A673 (cell line): ENCODE measurements at places on chromosomes 7 and 10.

DNA sequence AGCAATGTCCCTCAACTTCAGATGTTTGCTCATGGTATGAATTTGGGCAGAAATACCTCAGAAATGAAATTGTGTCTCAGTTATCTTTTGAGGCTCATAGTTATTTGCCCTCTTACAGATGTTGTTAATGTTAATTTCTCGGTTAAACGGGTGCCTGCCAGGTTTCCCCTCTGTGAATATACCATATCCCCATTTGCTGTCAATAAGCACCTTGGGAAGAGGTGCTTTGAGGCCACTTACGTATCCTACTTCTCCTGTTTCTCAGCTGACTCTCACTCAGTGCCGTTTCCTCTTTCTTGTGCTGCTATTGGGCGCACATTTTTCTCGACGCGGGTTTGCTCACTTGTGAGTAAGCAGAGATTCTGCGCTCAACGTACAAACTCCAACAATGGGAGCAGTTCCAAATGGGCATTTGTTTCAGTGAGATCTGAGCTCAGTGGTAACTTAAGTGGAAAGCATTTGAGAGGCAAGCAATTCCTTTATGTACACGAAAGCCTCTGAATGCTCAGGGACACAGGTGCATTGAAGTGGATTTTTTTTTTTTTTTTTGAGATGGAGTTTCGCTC, 34.8 kb upstream of the JAKMIP3 start:
- no peak for DNase-seq

GRCh38 chr7:102953406-102953805, 40.6 kb downstream of the LRRC17 start:
- DNase-seq = no peak

DNA sequence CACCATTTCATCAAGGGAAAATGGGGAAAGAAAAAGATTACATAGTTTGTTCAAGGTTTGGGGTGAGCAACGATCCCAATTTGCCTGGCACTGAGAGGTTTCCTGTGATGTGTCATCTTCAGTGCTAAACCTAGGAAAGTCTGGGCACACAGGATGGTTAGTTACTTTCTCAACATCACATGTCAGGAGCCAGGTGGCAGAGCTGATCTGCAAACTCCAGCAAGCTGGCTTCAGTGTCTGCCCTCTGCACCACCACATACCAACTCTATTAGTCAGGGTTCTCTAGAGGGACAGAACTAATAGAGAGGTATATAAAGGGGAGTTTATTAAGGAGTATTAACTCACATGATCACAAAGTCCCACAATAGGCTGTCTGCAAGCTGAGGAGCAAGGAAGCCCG, 11.3 kb downstream of the ADAM12 start:
- no peak for DNase-seq

DNA sequence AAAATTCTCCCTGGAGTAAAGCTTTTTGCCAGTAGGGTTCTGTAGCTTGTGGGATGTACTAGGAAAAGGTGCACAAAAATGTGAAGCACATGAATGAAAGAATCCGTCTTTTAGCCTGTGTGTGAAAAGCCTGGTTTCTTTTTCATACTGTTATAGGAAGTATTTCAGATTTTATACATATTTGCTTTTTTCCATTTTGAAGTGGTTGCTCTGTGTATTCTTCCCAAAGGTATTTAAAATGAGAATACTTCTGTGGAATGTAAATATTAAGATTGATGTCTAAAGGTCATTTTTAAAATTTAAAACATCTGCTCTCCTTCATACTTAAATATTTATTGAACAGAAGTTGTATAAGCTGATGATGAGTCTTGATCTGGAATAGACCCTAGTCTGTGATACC, 96.8 kb downstream of the CDK14 start:
- DNase-seq = no peak

- DNase-seq = peak; percentile 54
These were observed 124.5 kb downstream of the TMEM168 start for GRCh38 chr7:112665709-112666108.

DNA sequence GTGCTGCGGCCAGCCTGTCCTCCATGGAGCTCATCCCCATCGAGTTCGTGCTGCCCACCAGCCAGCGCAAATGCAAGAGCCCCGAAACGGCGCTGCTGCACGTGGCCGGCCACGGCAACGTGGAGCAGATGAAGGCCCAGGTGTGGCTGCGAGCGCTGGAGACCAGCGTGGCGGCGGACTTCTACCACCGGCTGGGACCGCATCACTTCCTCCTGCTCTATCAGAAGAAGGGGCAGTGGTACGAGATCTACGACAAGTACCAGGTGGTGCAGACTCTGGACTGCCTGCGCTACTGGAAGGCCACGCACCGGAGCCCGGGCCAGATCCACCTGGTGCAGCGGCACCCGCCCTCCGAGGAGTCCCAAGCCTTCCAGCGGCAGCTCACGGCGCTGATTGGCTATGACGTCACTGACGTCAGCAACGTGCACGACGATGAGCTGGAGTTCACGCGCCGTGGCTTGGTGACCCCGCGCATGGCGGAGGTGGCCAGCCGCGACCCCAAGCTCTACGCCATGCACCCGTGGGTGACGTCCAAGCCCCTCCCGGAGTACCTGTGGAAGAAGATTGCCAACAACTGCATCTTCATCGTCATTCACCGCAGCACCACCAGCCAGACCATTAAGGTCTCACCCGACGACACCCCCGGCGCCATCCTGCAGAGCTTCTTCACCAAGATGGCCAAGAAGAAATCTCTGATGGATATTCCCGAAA, 2.7 kb downstream of the PIK3CG start:
- no peak for DNase-seq

GRCh38 chr10:112379635-112380296, 5.8 kb downstream of the ACSL5 start:
- DNase-seq = no peak

- no peak for DNase-seq
These were observed 5.8 kb downstream of the TMEM184A start for GRCh38 chr7:1550005-1550845.

DNA sequence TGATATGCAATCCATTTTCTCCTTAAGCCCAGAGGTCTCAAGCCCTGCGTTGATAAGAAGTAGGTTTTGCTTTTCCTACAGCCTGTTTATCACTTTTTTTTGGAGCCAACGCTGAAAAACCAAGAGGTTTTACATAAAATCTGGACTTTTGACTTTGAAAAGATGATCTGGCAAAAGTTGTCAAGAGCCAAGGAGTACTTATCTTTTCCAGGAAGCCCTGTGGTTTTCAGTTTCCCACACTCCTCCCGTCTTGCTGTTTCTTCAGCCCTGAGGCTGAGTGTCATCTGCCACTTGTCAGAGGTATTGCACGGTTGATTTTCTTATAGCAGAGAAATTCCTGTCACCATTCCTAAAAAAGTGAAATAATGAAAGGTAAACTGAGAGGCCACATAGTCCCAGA, 108.7 kb downstream of the TYW1 start:
- DNase-seq = no peak

DNA sequence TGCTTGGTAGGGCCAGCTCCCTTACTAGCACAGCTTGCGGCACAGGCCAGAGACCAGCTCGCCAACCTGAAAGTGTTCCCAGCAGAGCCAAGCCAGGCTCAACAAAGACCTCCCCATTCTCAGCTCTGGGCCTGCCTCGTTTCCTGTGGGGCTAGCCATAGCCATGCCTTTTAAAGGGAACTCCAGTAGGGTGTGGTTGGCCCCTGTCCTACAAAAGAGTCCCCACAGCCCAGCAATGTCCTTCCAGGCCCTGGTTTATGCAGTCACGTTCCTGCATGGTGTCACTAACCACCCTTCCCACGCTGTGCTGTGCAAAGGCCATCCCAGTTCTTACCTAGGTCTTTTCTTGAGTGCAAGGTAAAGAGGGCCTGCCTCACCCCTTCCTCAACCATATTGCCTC, 87.8 kb upstream of the LRRC4 start:
- no peak for DNase-seq

- peak; percentile 17 for DNase-seq
These were observed 729.9 kb downstream of the ZWINT start for GRCh38 chr10:55631071-55631654.

DNA sequence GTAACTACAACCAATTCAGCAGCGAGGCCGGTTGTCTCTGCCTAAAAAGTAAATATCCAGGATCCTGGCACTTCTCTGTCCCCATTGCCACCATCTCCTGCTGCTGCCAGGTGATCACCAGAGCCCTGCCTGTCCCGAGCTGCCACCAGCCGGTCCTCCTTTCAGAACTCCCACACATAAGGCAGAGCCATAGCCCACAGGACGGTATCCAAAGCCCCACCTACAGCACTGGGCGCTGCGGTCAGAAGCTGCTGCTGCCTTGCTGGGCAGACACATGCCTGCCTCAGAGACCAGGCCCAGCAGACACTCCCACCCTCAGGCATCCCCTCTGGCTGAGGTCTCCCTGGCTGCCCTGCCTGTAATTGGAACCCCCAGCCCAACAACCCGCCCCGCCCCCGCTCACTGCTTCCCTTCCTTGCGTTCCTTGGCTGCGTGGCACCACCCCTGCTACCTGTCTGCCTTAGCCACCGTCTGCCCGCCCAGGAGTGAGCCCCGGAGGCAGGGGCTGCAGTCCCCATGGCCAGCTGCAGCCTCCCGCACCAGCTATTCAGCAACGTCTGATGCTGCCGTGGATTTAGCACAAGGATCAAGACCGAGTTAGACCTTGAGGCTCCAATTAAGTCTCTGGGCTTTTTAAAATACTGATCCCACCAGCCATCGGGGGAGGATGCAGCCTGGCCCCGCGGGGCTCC, 100.7 kb downstream of the CYTH3 start:
- DNase-seq = no peak

DNA sequence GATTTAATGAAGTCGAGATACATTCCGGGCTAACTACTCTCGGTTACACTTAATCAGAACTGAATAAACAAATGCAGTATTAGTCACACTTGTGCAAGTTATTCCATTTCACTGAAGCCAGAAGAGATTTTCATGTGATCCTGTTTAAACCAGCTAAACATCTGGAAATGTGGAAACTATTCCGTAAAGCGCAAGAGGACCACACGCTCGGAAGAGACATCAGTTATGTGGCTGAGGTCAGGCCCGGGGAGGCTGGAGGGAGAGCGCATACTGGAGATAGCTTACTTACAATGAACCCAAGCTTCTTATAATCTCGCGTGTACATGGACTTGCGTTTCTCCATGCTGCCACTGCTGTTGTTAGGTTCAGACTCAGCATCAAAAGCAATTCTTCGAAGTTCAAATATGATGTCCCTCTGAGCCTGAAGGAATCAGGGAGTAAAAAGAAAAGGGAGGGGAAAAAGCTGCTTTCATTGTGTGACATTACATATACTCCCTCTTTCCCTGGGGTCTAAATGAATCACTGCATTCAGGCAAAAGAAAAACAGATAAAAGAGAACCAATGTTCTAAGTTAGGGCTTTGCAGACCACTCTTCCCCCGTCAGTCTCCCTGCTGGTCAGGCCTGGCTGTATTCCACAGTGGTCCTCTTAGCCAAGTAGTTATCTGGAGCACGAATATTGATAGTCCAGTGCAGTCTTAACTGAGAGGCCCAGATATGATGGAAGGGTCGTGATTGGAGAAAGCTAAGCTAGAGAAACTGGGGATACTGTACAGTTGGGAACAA, 237.4 kb downstream of the ELMO1 start:
- no peak for DNase-seq

DNA sequence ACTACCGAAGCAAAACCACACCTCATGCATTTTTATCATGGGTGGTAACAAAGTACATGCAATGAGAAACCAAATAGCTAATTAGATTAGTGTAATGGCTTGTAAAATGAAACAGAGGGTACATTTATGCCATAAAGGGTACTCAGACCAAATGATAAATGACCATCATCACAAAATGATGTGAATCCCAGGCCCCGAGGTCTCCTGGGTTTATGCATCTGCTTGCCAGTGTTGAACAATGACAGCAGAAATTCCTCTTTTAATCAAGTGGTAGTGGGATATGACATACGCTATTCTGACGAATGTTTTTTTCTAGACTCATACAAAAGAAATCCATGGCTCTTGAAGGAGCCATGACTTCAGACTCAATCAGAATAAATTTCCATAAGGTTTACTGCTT, 249.5 kb upstream of the SLC26A5 start:
- no peak for DNase-seq

GRCh38 chr7:135970682-135971365, 6.3 kb downstream of the MTPN start:
- no peak for DNase-seq

- no peak for DNase-seq
These were observed 139.2 kb downstream of the FAM53B start for GRCh38 chr10:124605001-124605370.

GRCh38 chr10:58094985-58095718, 172.5 kb downstream of the IPMK start:
- DNase-seq = no peak

DNA sequence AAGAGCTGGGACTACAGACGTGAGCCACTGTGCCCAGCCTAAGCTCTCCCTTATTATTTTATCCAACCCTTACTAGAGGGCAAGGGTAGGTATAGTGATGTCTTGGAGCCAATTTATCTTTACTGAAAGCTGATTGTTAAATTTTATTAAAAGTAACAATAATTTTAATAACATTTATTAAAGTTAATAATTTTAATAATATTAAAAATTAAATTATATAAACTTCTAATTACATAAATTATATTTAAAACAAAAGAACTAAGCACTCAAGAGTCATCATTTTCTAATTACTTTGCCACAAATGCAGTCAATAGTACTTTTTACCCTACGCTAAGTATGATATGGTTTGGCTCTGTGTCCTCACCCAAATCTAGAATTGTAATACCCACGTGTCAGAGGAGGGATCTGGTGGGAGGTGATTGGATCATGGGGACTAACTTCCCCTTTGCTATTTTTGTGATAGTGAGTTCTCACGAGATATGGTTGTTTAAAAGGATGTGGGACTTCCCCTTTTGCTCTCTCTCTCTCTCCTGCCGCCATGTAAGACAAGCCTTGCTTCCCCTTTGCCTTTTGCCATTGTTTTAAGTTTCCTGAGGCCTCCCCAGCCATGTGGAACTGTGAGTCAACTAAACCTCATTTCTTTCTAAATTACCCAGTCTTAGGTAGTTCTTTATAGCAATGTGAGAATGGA, 58.4 kb upstream of the ETV1 start:
- no peak for DNase-seq

DNA sequence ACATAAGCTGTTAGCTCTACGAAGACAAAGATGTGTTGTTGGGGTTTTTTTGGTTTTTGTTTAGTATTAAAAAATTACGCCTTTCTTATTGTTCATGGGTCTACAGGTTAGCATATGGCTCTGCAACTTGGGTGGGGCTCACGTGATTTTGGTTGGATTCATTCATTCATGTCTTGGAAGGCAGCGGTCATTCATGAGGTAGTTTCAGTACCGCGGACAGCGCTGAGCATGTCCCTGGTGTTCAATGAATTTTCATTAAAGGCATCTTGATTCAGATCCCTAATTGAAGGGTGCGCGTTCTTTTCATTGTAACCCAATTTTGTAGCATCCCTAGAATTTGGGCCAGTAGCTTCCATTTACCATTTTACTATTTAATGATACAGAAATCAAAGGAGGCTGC, 42.9 kb upstream of the TCERG1L start:
- peak; percentile 39 for DNase-seq

DNA sequence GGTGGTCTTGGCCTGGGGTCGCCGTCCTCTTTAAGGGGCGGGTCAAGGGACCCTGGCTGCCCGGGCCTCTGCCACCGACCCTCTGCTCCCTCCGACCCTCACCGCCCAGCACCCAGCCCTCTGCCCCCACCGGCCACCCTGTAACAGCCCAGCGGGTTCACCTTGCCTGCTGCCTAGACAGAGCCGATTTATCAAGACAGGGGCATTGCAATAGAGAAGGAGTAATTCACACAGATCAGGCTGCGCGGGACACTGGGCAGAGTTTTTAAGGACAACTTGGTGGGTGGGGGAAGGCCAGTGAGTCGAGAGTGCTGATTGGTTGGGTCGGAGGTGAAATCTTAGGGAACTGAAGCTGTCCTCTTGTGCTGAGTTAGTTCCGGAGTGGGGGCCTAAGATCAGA, 779 bp upstream of the ADCK2 start:
- DNase-seq = no peak
